NCI-H510A (cell line): ENCODE measurements at places on chromosomes 2 and 18.

GRCh38 chr2:1655461-1655860 lies 88.9 kb downstream of the PXDN start:
- DNase-seq, result no peak

DNA sequence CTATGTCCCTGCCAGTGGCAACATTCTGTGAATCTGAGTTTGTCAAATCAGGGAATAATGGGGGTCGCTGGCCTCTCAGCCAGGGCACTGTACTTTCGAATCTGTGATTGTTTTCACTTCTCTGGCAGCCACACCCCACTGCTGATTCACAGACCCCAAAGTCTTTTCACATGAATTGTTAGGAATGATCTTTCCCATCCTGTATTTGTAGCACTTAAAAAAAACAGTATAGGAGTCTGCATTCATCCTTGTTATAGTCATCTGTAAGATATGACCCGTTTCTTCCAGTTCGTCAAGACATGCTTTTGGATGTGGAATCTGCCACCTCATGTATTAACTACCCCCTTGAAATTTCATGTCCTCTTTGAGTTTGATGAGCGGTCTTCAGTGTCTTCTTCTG lies 928 bp downstream of the NAGK start:
- DNase-seq, result no peak

- DNase-seq, result no peak
Measured at GRCh38 chr2:112699984-112700667, 20.7 kb upstream of the NT5DC4 start.

DNA sequence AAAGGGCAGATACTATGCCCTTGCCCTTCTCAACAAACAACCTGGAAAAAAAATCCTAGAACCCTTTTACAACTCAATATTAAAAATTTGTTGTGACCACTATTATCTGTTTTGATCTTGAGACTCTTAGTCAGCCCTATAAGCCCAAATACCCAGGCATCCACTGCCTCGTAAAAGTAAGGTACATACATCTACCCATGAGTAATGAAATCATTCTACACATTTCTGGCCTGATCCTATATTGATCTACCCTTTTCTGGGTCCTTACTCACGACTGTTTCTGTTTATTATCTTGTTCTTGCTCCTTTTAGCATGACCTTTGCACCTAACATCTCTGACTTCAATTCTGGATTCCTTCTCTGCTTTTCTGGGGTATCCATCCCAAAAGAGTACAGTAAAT lies 56.8 kb downstream of the SCG2 start:
- no peak for DNase-seq

DNA sequence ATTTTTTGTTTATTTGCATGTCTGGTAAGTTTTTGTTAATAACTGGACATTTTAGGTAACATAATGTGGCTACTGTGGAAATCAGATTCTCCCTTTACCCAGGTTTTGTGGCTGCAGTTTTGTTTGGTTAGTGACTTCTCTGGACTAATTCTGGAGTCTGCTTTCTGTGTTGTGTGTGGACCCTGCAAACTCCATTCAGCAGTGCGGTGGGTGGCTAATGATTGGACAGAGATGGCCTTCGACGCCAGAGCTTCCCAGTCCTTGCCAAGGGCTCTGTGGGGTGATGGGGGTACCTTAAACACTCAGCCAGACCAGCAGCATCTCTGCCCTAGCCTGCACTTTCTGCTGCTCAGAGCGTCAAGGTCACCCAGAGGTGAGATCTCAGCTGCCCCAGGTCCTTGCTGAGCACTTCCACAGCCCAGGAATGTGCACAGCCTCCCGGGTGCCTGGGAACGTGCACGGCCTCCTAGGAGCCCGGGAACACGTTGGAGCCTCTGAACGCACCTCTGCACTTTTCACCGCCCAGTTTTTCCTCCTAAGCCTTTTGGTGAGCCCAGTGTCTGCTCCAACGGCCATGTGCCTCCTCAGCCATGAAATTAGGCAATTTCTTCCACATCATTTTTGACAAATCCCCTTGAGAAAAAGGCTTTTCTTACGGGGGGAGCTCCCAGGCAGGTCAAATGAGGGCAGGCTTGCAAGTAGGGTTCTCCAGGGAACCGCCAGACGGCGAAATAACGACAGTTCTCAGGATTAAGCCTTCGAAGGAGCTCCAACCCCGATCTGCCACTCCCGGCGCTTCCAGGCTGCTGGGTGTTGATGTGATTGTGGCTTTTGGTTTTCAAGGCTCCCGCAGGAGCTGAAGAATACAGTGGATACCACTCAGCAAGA lies 35.2 kb upstream of the KLF11 start:
- no peak for DNase-seq

GRCh38 chr2:209473930-209474419 lies 50.1 kb downstream of the MAP2 start:
- no peak for DNase-seq

GRCh38 chr18:63882333-63883141 lies 5.0 kb upstream of the SERPINB2 start:
- no peak for DNase-seq

GRCh38 chr2:23510471-23510870 lies 125.5 kb downstream of the KLHL29 start:
- peak; percentile 68 for DNase-seq

GRCh38 chr18:55805666-55806065 lies 217.7 kb upstream of the TCF4 start:
- no peak for DNase-seq

- no peak for DNase-seq
Measured at GRCh38 chr18:56678836-56679565, 27.8 kb downstream of the WDR7 start.

DNA sequence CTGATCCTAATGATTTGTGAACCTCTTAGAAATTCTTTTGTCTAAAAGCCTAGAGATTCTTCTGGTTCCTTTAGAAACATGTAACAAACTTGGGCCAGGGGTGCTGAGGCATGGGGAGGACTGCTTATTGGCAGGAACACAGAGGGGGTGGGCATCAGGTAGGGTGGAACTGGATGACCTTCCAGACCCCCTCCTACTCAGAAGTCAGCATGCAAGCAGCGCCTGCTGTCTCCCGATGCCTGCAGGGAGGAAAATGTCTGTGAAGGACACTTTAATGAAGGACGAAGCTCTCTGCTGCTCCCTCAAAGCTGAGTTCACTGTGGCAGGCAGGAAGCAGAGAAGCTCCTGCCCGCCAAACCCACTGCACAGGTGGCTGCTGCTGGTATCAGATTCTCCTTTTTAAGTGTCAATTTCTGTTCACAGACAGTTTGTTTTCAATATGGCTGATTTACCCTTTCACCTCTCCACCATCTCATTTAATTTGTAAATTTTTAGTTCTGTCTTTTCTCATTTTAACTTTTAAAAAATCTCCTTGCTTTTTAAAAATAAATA lies 19.4 kb downstream of the COA5 start:
- DNase-seq, result no peak

DNA sequence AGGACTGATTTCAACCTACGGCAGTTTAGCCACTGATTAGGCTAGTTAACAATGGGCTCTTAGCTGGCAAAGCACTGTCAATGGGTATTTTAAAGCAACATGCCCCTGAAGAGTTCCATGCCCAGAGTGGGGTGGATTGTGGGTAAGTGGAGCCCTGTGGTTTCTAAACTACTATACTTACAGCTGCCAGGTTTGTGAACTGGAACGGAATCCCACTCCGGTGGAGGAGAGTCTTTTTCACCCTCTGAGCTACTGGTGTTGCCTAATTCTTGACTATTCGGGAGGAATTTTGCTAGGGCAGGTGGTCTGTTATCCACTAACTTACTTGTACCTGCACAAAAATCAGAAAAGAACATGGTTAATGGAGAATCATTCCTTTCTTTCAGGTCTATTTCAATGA lies 52.6 kb downstream of the ZAP70 start:
- DNase-seq, result no peak

DNA sequence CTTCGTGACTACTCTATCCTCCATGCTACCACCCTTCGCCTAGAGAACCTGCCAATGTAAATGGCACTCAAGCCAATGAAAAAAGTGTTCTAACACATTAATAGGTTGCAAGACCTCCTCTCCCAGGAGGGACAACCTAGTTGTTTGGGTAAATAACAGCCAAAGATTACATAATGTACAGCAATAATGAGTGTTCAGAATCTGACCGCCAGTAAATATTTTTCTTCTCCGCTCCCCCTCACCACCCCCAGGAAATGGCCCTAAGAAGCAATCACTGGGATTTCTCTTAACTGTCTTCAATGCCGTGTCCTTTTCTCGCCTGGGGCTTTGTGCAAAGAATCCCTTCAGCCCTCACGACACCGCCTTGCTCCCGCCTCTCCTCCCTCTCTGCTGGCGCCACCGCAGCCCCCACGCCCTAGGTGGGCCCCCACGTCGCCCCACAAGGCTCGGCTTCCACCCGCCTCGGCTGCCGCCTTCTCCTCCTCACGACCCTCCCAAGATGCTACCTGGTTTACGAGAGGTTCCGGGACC lies 458 bp downstream of the HYCC2 start:
- DNase-seq, result no peak

DNA sequence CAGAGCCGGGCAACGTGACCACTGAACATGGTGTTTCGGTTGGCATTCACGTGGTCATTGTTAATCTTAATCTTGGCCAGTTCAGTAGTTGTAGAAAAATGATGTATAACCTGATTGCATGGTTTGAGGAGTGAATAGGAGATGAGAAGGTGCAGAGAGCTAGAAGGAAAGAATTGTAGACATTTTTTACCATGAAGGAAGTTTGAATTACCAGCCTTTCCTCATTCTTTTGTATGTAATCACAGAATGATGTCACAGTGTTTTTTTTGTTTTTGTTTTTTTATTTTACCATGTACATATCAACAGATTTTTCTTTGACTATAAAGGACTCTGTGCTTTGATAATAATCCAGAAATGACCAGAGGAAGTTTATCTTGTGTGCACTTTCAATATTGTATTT lies 126.3 kb downstream of the LTBP1 start:
- no peak for DNase-seq

- no peak for DNase-seq
Measured at GRCh38 chr2:189221811-189222467, 42.4 kb upstream of the COL5A2 start.

GRCh38 chr2:79622508-79622907 lies 109.7 kb downstream of the CTNNA2 start:
- no peak for DNase-seq

DNA sequence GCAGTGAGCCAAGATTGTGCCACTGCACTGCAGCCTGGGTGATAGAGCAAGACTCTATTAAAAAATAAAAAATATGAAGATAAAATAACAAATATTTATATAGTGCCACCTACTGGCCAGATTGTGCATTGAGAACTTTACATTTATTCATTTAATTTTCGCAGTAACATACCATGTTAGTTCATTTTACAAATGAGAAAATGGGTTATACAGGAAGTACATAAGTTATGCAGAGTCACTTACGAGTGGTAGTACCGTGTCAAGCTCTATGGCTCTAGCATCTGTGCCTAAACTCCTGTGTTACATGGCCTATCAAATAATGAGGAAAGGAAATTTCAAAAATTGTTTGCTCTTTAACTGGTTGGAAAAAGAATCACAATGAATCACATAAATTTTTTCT lies 27.9 kb downstream of the RIF1 start:
- DNase-seq, result no peak

DNA sequence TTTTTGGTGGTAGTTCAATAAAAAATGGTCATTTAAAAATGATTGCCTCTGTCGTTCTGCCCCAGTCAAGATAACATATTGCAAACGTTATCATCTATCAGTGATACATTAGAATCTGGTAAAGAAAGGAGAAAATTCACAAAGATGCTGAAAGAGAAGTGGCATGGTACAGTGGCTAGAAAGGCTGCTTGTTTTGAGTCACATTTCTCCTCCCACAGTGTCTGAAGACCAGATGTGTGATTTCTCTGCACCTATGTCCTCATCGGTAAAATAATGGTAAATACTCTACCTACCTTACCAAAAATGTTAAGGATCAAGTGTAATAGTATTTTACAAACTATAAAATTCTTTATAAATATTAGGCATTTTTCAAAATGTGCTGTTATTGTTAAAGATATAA lies 76.1 kb upstream of the NOSTRIN start:
- DNase-seq, result no peak

DNA sequence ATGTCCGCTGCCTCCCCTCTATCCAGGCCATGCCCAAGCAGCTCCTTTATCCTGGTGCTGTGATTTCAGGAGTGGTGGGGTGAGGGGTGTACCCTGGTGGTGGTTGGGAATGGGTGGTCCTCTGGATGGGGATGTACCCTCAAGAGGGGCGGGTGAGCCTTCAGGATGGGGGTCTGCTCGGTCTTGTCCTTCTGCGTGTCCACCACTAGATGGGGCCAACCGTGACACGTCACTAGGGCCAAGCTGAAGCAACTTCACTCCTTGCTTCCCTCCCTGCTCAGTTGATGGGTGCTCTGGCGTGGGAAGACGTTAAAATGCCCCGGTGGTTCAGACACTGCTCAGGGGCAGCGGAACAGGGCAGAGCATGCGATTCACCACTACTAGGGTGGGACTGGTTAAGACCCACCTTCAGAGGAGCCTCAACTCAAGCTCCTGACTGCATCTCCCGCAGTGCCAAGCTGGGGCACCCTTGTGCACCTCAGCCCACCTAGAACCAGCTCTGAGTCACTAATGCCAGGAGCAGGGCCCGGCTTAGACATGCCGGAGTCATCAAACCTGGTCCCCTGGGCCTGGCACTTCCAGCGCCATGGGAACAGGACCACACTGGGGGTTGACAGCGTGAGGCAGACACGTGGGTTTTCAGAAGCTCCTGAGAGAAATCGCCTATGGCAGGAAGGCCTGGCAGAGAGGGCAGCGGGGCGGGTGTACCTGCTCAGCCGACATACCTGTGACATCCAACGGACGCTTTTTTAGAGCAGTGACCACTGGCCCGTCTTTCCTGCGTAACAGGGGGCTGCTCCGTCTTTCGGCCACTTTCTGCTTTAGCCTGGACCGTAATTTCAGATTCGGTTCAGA lies 256.7 kb downstream of the HDAC4 start:
- no peak for DNase-seq

DNA sequence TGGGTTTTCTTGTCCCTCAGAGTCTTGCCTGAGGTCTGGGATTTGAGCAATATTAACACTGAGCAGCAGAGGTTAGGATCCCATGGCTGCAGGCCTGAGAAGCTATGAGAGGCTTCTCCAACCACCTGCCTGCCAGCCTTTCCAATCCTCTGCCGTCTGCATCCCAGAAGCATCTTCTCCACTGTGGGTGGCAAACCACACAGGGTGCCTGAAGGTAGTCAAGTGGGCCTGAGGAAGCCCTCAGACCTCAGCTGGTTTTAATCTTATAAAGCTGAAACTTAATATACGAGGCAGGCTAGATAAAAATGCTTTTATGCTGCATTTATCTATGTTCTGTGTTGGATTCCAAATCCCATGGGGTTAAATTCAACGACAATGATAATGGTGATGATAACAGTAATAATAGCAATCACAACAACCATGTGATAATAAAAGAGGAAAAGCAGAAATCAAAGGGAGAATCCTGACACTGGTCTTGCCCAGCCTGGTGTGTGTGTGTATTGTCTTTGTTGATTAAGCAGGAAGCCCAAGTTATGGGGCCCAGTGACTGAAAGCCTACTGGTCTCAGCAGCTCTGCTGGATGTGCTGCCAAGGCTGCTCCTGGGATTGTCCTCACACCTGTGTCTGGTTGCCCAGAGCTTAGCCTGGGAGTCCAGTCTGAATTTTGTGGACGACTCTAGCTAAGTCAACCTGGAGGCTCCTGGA lies 59.7 kb upstream of the LDAH start:
- no peak for DNase-seq

GRCh38 chr18:37235583-37235982 lies 330.0 kb downstream of the CELF4 start:
- DNase-seq, result no peak
